ENCODE measurements at places on chromosomes 7 and 10. TPM values are rescaled to one million over a fixed set of nuclear protein-coding genes. Genes with fewer than 3 reads are reported as not detected.

Gene LRRD1
- 0.49 TPM for total RNA-seq

DNA sequence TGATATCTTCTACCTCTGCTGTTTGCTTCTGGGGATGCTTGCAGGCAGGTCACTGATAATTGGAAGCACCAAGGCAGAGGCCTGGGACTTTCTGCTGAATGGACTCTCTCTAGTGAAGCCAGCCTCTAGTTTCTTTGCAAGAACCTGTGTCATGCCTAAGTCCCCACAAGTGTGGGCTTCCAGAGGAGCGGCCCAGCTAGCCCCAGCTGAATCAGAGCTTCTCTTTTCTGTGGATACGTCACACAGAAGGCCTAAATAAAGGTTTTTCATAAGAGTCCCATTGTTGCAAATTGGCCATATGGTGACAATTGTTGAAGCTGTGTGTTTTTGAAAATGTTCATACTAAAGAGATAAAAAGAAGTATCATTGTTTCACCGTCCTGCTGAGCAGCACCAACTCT lies 6.8 kb upstream of the OPALIN start:
- H3K27ac ChIP-seq, result no peak overlapping the region
- H3K36me3 ChIP-seq, result no peaks in the 10 kb centered on the region
- DNase-seq, result no peak
- no peaks in the 10 kb centered on the region for H3K4me1 ChIP-seq
- no peaks in the 10 kb centered on the region for H3K27me3 ChIP-seq

Gene TUBAL3
- not detected for total RNA-seq

Gene ARHGAP22
- total RNA-seq, result 3.2 TPM

Gene LRRC18
- total RNA-seq, result not detected

- H3K4me3 ChIP-seq, result no peak overlapping the region
- H3K4me1 ChIP-seq, result peaks cover 17% of the 10 kb centered on the region
- no peaks in the 10 kb centered on the region for H3K27me3 ChIP-seq
- H3K27ac ChIP-seq, result no peak overlapping the region
Measured at GRCh38 chr7:41984888-41985287, 252.1 kb downstream of the GLI3 start.

- peak overlapping the region; percentile 62 for H3K4me3 ChIP-seq
- H3K27me3 ChIP-seq, result no peaks in the 10 kb centered on the region
- H3K36me3 ChIP-seq, result no peaks in the 10 kb centered on the region
- no peak for DNase-seq
- no peak overlapping the region for H3K27ac ChIP-seq
Measured at GRCh38 chr7:143361552-143362130, 872 bp downstream of the FAM131B start.

Gene TUBB8
- total RNA-seq, result not detected

Gene LOXL4
- total RNA-seq, result 5.2 TPM

GRCh38 chr10:61942604-61943461 lies 41.3 kb downstream of the ARID5B start:
- no peaks in the 10 kb centered on the region for H3K36me3 ChIP-seq
- H3K27me3 ChIP-seq, result no peaks in the 10 kb centered on the region
- no peak for DNase-seq
- peaks cover 67% of the 10 kb centered on the region for H3K4me1 ChIP-seq

Gene C1GALT1
- 29.0 TPM for total RNA-seq

DNA sequence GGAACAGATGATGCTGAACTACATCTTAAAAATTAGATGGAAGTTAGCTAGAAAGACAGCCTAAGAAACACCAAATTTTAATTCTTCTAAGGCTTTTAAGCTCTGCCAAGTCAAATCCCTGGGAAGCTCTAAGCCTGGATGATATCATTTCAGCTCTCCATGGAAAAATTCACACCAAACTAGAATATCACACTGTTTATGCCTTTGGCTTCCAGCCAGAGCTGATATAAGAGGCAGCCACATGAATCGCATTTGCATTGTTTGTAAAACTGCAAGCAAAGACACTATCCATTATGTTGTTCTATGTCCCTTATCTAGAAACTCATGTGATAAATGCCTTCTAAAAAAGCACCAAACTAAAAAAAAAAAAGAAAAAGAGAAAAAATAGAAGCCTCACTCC lies 430.4 kb downstream of the GRID1 start:
- no peaks in the 10 kb centered on the region for H3K36me3 ChIP-seq
- no peak overlapping the region for H3K4me3 ChIP-seq
- H3K27me3 ChIP-seq, result no peaks in the 10 kb centered on the region
- H3K27ac ChIP-seq, result no peak overlapping the region
- DNase-seq, result no peak

Gene PHF14
- total RNA-seq, result 43.5 TPM

DNA sequence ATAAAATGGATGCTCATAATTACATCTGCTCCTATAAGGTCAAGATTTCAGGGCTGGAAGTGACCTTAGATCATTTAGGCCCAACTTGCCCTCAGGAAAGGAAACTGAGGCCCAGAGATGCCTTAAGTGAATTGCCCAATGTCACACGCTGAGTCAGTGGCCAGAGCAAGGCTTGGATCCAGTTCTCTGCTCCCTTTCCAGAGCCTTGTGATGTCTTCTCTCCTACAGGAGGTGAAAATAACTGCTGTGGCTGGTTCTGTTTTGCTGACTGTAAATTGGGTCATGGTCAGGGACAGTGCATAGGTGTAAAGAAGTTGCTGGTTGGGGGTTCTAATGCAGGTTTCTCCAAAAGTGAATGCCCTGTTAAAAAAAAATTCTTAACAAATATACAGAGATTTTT lies 91.3 kb downstream of the TCF7L2 start:
- H3K4me1 ChIP-seq, result peaks cover 32% of the 10 kb centered on the region
- no peak overlapping the region for H3K4me3 ChIP-seq
- no peak overlapping the region for H3K27ac ChIP-seq
- DNase-seq, result no peak
- H3K36me3 ChIP-seq, result no peaks in the 10 kb centered on the region

- DNase-seq, result no peak
- H3K27ac ChIP-seq, result no peak overlapping the region
- peaks cover 17% of the 10 kb centered on the region for H3K36me3 ChIP-seq
- no peaks in the 10 kb centered on the region for H3K4me1 ChIP-seq
Measured at GRCh38 chr7:116249969-116250553, 39.7 kb downstream of the TES start.

DNA sequence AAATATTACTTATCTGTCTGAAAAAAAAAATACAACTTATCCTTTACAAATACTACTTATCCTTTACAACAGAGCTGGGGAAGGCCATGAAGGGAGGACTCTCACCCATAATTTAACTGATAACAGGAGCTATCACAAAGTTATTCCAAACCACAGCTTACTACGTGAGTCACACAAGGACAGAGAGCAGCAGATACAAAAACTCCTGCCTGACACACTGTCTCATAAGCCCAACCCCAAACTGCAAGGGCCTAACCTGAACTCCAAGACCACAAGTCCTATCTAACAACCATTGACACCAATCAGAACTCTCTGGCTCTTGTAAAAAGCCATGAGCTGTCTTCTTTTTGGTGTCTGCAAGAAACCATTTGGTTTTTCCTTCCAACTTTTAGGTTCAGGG lies 28.5 kb upstream of the CXCL12 start:
- no peak overlapping the region for H3K4me3 ChIP-seq
- no peak overlapping the region for H3K27ac ChIP-seq
- no peaks in the 10 kb centered on the region for H3K27me3 ChIP-seq

Gene PIK3CG
- 4.4 TPM for total RNA-seq

DNA sequence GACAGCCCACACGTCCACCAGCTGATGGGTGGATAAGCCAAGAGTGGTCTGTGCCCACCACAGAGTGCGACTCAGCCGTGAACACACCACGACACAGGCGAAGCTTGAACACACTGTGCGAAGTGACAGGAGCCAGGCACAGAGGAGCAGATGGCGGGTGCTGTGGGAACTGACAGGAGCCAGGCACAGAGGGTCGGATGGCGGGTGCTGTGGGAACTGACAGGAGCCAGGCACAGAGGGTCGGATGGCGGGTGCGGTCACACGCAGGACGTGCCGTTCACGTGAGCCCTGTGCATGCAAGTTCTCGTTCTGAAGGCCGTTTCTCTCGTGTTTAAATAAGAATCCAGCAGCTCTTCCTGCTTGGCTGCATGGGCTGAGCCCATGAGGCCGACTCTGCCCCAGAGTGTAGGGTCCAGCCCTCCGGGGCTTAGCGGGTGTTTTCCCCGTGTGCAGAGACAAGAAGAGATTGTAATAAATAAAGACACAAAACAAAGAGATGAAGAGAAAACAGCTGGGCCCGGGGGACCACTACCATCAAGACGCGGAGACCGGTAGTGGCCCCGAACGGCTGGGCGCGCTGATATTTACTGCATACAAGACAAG lies 5.9 kb upstream of the ADAP1 start:
- H3K4me3 ChIP-seq, result no peak overlapping the region
- peaks cover 28% of the 10 kb centered on the region for H3K4me1 ChIP-seq
- DNase-seq, result no peak
- H3K36me3 ChIP-seq, result no peaks in the 10 kb centered on the region
- H3K27ac ChIP-seq, result no peak overlapping the region

GRCh38 chr10:101487399-101487798 lies 100.7 kb downstream of the POLL start:
- H3K36me3 ChIP-seq, result no peaks in the 10 kb centered on the region
- H3K4me1 ChIP-seq, result peaks cover 9% of the 10 kb centered on the region
- H3K27ac ChIP-seq, result no peak overlapping the region
- DNase-seq, result no peak
- no peak overlapping the region for H3K4me3 ChIP-seq

- H3K27ac ChIP-seq, result no peak overlapping the region
- H3K4me1 ChIP-seq, result peaks cover 9% of the 10 kb centered on the region
- DNase-seq, result no peak
- H3K36me3 ChIP-seq, result no peaks in the 10 kb centered on the region
Measured at GRCh38 chr10:11678074-11678793, 63.9 kb upstream of the ECHDC3 start.

Gene SLC39A12
- total RNA-seq, result not detected

DNA sequence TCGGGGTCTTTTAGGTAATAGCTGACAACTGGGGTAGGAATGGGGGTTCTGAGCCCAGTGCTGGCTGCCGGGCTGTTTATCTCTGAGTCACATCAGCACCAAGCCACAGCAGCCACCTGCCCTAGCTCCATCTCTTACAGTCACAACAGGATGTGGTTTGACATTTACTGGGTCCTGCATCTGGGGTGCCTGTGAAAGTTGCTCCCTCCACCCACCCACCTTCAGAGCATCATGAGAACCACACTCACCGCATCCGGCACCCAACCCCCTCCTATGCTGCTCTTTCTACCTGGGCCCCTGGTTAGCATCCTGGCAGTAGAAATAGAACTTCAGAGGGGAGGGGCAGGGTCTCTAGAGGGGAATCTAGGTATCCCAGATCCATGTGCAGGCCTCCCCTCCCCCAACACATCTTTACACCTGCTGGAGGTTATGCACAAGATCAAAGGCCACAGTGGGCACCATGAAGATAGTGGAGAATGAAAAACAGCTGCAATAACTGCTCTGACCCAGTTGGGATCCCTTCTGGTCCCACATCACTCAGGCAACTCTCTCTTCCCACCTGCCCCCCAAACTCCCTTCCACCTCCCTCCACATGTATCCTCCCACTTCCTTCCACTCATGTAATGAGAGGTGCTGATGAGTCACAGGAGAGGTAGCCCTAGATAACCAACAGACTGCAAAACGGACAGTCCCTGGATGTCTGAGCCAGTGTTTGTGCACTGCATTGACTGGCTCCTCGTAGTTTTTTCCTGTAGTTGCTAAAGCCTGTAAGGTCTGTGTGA lies 38.2 kb downstream of the PRSS2 start:
- DNase-seq, result no peak
- H3K27ac ChIP-seq, result no peak overlapping the region
- no peaks in the 10 kb centered on the region for H3K36me3 ChIP-seq
- no peak overlapping the region for H3K4me3 ChIP-seq

DNA sequence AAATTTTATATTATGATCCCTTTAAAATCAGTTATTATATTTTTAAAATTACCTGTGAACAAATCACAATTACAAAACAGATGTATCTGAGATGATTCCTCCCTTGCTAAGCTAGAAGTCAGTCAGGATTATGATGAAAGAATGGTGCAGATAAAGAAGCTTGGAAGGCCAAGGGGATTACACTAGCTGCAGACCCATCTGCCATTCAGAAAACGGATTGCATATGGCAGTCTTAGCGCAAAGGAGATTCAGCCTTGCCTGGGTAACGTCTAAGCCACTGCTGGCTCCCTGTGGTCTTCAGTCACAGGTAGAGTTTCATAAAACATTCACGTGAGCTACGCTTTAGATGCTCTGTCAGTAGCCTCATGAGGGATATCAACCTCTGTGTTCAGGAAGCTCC lies 222.2 kb downstream of the POU6F2 start:
- H3K27me3 ChIP-seq, result no peaks in the 10 kb centered on the region
- H3K27ac ChIP-seq, result no peak overlapping the region
- H3K4me1 ChIP-seq, result no peaks in the 10 kb centered on the region
- DNase-seq, result no peak
- no peak overlapping the region for H3K4me3 ChIP-seq

- no peak overlapping the region for H3K4me3 ChIP-seq
- H3K27me3 ChIP-seq, result no peaks in the 10 kb centered on the region
- no peaks in the 10 kb centered on the region for H3K4me1 ChIP-seq
Measured at GRCh38 chr10:59374916-59375315, 12.6 kb upstream of the FAM13C start.

DNA sequence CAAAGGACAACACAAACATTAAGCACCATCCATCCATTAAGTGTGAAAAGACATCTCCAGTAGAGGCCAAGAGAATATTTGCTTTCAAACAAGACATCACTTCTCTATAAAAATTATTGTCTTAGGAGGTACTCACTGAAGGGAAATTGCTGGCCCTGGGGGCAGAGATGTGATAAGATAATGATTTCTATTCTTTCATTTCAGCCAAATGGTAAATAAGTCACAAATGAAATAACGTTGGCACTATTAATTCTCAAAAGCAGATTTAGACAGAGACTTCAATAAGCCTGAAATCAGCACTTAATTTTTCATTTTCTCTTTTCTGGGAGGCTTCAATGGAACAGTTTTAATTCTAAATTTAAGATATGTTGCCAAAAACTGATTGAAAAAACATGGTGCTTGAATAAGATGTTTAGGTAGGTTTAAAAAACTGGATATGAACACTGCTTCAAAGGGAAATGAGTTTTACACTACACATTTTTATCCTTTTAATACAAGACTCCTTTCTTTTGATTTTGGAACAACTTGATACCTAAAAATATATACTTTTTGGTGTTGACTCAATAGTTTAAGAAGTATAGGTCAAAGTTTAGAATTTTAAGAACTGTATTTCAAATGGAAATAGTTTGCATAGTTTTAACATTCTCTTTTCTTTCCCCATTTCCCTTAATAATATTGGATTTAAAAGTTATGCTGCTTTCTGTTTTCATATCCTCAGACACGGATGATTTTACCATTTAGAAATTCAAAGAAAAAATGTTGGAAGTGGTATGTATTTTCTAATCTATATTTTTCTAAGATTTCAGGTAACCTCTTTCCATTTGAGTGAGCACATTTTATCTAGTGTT lies 204.0 kb downstream of the AHR start:
- peaks cover 19% of the 10 kb centered on the region for H3K4me1 ChIP-seq
- no peaks in the 10 kb centered on the region for H3K36me3 ChIP-seq
- H3K27ac ChIP-seq, result no peak overlapping the region
- no peaks in the 10 kb centered on the region for H3K27me3 ChIP-seq
- DNase-seq, result no peak
- no peak overlapping the region for H3K4me3 ChIP-seq

GRCh38 chr10:101217450-101218281 lies 11.6 kb downstream of the LBX1 start:
- peak overlapping the region; percentile 7 for H3K4me3 ChIP-seq
- H3K4me1 ChIP-seq, result peaks cover 55% of the 10 kb centered on the region
- H3K27ac ChIP-seq, result no peak overlapping the region

Gene ICA1
- total RNA-seq, result 25.5 TPM
